C1 segment of cervical spinal cord (tissue), 14 donors: ENCODE measurements at places on chromosomes 12 and 14.
A peak's percentile ranks its signal among the peaks of the same experiment; 100 is the strongest.

DNA sequence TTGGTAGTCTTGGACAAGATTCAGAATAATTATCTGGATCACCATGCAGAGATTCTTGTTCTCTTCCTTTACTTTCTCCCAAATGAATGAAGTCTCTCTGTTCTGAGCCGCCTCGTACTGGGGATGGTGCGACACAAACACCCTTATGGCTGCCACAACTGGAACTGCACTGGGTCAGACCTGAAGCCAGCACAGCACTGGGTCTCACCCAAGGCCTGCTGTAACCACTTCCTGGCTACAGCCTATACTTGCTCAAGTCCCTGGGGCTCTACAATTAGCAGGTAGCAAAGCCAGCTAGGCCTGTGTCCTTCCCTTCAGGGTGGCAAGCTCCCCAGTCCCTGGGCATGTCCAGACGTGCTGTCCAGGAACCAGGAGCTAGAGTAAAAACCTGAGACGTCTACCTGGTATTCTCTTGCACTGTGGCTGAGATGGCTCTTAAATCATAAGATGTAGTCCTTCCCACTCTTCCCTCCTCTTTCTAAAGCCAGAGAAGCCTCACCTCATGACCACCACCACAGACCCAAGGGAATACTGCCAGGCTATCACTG lies 27.6 kb downstream of the IFNG start:
- DNase-seq, result no peak

DNA sequence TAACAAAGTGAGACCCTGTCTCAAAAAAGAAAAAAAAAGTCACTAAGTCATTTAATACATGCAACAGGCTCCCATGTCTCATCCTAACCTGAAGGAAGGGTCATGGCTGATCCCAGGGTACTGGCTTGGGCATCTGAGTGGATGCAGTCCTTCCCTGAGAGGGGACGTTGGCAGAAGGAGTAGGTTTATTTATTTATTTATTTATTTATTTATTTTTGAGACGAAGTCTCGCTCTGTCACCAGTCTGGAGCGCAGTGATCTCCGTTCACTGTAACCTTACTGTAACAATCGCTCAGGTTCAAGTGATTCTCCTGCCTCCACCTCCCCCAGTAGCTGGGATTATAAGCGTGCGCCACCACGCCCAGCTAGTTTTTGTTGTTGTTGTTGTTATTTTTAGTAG lies 7.2 kb upstream of the CALCOCO1 start:
- DNase-seq, result no peak

GRCh38 chr14:24665440-24665991 lies 31.5 kb upstream of the GZMB start:
- DNase-seq, result no peak

DNA sequence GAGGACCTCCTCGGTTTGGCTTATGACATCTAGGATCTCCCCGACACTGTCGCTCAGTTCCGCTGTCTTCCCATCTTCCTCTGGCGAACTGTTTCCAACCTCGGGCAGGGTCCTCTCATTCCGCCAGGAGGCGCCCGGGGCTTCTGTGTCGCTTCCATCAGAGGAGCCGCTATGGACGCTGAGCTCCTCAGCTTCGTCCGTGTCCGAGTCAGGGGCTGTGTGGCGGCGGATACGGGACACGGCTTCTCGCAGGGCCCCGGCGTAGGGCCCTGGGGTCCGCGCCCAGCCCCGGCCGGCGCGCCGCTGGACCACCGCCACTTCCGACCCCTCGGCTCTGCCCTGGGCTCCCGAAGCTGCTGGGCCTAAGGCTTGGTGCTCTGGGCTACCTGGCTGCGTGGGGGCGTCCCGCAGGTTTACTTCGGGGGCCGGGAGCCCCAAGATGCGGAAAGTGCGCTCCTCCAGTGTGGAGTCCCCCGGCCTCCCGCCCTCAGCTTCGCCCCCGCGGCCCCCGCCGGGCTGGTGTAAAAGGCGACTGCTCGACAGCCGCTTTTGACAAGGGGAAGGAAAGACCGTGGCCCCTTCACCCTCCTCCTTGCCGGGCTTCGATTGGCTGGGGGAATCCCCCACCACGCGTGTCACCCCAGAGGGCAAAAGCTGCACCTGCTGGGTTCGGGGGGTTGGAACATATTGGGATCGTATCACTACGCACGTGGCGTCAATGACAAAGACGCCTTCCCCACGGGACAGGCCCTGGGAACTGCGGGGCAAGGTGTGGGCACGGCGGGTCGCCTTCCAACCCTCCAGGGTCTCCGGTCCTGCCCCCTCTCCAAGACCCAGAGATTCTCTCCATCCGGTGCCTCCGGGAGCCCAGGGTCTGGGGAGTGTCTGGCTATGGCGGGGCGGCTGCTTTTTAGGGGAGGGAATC lies 2.1 kb downstream of the DDN start:
- peak; percentile 42 for DNase-seq

- no peak for DNase-seq
These were observed 94.7 kb upstream of the NOS1 start for GRCh38 chr12:117456076-117456475.

DNA sequence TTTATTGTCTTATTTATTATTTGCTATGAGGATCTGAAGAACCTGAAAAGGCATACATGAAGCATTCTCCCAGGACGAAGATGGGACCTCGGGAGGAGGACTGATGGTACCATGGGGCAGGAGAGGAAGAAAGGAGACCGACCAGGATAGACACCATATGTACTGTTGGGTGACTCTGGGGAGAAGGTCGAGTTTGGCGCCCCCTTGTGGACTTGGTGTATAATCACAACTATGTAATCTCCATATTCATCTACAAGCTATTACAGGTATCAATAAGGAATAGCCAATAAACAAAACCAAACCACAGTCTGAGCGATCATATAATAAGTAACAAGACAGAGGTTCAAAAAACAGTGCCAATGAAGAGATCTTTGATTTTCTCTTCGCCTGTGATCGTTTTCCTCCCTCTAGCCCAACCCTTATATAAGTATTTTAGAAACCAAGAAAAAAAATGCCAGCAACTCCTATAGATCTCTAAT lies 139.1 kb downstream of the SPTSSA start:
- DNase-seq, result peak; percentile 38

- no peak for DNase-seq
These were observed 19.7 kb downstream of the SSH1 start for GRCh38 chr12:108837680-108838079.

- no peak for DNase-seq
These were observed 7.6 kb downstream of the SUSD6 start for GRCh38 chr14:69619012-69619411.

- no peak for DNase-seq
These were observed 41.6 kb upstream of the TTC7B start for GRCh38 chr14:90857866-90858265.
